WTC11 (cell line): ENCODE measurements at places on chromosomes 1 and 21.

GRCh38 chr1:215844266-215844665 is 277.2 kb downstream of the KCTD3 start:
- no peak overlapping the region for H3K4me3 ChIP-seq
- H3K36me3 ChIP-seq, result no peaks in the 10 kb centered on the region

GRCh38 chr21:14533499-14534428 is 12.4 kb downstream of the SAMSN1 start:
- H3K4me1 ChIP-seq, result no peaks in the 10 kb centered on the region
- no peak overlapping the region for H3K4me3 ChIP-seq
- DNase-seq, result no peak
- peaks cover 8% of the 10 kb centered on the region for H3K36me3 ChIP-seq
- H3K27me3 ChIP-seq, result no peaks in the 10 kb centered on the region

- peaks cover 20% of the 10 kb centered on the region for H3K4me1 ChIP-seq
- no peaks in the 10 kb centered on the region; the same call in 1 of the 2 replicates for H3K27me3 ChIP-seq
- H3K36me3 ChIP-seq, result peaks cover 8% of the 10 kb centered on the region
- no peak overlapping the region for H3K27ac ChIP-seq
- no peak overlapping the region for H3K4me3 ChIP-seq
These were observed 11.8 kb downstream of the LY9 start for GRCh38 chr1:160807738-160808137.

- no peak overlapping the region for H3K27ac ChIP-seq
- DNase-seq, result no peak
- H3K36me3 ChIP-seq, result no peaks in the 10 kb centered on the region
- no peaks in the 10 kb centered on the region for H3K27me3 ChIP-seq
- peaks cover 16% of the 10 kb centered on the region for H3K4me1 ChIP-seq
These were observed 212.5 kb downstream of the FGGY start for GRCh38 chr1:59509341-59509875.

- no peak overlapping the region for H3K27ac ChIP-seq
- no peak overlapping the region for H3K4me3 ChIP-seq
- no peaks in the 10 kb centered on the region for H3K27me3 ChIP-seq
- no peaks in the 10 kb centered on the region for H3K4me1 ChIP-seq
These were observed 827.1 kb upstream of the B3GALT2 start for GRCh38 chr1:194013561-194013960.

- no peaks in the 10 kb centered on the region for H3K4me1 ChIP-seq
- no peaks in the 10 kb centered on the region for H3K36me3 ChIP-seq
- H3K4me3 ChIP-seq, result no peak overlapping the region
These were observed 442.6 kb upstream of the ADGRL2 start for GRCh38 chr1:81358151-81358550.

DNA sequence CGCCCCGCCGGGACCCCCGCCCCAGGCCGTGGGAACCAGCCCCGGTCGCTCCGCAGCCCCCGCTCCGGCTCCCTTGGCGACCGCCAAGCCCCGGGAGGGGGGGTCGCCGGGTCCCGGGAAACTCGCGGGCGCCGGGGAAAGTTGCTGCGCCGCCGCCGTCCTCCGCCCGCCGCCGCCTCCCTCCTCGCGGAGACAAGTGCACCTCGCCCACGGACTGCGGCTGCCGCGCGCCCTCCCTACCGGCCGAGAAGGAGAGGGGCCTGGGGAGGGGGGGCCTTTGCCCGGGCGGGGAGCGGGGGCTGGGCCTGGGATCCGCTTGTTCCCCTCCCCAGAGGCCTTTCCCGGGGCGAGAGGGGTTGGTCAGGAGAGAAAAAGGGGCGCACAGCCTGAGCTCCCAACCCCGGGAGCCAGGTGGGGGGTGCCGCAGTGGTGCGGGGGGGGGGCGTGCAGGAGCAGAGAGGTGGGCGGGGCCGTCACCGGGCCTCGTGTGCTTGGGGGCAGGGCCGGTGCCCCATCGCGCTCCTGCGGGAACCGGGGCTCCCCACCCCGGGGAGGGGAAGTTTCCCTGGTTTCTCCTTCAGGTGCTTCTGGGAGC is 592 bp downstream of the AGRN start:
- H3K27me3 ChIP-seq, result peaks cover 14% of the 10 kb centered on the region
- H3K4me1 ChIP-seq, result peaks cover 31% of the 10 kb centered on the region
- H3K4me3 ChIP-seq, result peak overlapping the region; percentile 62

GRCh38 chr1:86795316-86795715 is 90.9 kb downstream of the SH3GLB1 start:
- H3K4me3 ChIP-seq, result no peak overlapping the region
- H3K4me1 ChIP-seq, result no peaks in the 10 kb centered on the region
- H3K27ac ChIP-seq, result no peak overlapping the region
- no peaks in the 10 kb centered on the region for H3K27me3 ChIP-seq
- DNase-seq, result no peak
- H3K36me3 ChIP-seq, result no peaks in the 10 kb centered on the region

- DNase-seq, result no peak
- no peaks in the 10 kb centered on the region for H3K36me3 ChIP-seq
- peaks cover 7% of the 10 kb centered on the region for H3K4me1 ChIP-seq
- no peak overlapping the region for H3K4me3 ChIP-seq
- H3K27me3 ChIP-seq, result no peaks in the 10 kb centered on the region
These were observed 19.0 kb upstream of the DNASE2B start for GRCh38 chr1:84379138-84379916.

DNA sequence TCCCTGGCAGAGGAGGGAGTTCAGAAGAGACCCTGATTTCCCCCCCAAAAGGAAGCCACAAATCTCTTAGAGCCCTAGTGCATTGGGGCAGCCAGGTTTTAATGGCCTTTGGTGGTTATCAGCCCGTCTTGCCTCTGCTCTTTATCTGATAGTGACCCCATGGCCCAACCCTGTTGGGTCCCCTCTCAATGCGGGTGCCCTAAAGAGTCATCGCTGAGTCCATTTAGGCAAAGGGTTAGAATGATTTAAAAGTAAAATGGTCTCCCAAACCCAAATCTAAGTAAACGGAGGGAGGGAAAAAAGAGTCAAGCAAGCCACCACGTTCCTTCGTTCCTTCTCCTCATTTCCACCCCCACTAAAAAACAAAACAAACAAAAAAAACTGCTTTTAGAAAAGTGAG is 164.0 kb downstream of the RUNX1 start:
- H3K4me1 ChIP-seq, result peaks cover 25% of the 10 kb centered on the region
- H3K27ac ChIP-seq, result no peak overlapping the region
- no peaks in the 10 kb centered on the region for H3K36me3 ChIP-seq
- no peak for DNase-seq
- peak overlapping the region; percentile 87 for H3K4me3 ChIP-seq

GRCh38 chr1:157948312-157949073 is 45.0 kb upstream of the KIRREL1 start:
- H3K27me3 ChIP-seq, result peaks cover 2% of the 10 kb centered on the region
- no peak overlapping the region for H3K4me3 ChIP-seq
- no peak overlapping the region for H3K27ac ChIP-seq
- H3K36me3 ChIP-seq, result no peaks in the 10 kb centered on the region
- peaks cover 2% of the 10 kb centered on the region; the same call in 1 of the 2 replicates for H3K4me1 ChIP-seq

GRCh38 chr1:178120088-178120487 is 26.2 kb downstream of the RASAL2 start:
- no peak overlapping the region for H3K27ac ChIP-seq
- H3K4me1 ChIP-seq, result peaks cover 24% of the 10 kb centered on the region
- H3K36me3 ChIP-seq, result peaks cover 29% of the 10 kb centered on the region
- H3K27me3 ChIP-seq, result no peaks in the 10 kb centered on the region
- no peak for DNase-seq

DNA sequence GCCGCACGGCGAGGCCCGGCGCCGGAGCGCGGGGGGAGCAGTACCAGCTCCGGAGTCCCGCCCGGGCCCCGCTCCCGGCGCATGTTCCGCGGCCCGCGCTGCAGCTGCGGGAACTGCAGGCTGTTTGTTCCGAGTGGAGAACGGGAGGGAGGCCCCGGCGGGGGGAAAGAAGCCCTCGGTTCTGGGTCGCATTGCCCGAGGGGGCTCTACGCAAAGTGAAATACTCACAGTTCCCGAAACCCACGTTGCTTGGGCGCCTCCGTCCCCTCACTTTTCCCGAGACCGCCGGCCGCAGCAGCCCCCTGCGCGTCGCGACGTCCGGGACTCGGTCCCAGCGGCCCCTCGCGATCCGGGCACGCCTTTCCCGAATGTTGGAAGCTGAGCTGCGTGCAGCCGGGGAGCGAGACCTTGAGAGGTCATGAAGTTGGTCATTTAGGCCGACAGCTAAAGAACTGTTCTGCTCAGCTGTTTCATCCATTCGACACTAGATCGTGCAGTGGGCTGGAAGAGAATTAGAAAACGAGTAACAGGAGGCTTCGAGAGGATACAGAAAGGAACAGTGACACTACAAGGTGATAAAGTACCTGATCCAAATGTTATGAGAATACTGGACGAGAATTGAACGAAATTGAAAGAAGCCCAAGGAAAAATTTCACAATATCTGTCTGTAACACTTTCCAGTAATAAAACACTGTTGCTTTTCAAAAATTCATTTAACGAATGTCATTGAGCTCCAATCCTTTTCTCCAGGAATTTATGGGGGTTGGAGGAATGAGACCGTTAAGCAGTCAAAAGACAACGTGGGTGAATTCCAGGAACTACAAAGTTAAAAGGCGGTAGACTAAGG is 657 bp upstream of the LIN9 start:
- DNase-seq, result peak; percentile 66
- H3K27me3 ChIP-seq, result peaks cover 22% of the 10 kb centered on the region
- no peaks in the 10 kb centered on the region for H3K36me3 ChIP-seq
- peak overlapping the region; percentile 30; the same call in 1 of the 2 replicates for H3K27ac ChIP-seq
- peaks cover 31% of the 10 kb centered on the region for H3K4me1 ChIP-seq
- peak overlapping the region; percentile 76 for H3K4me3 ChIP-seq

- no peaks in the 10 kb centered on the region for H3K27me3 ChIP-seq
- no peak for DNase-seq
- H3K4me3 ChIP-seq, result no peak overlapping the region
- peaks cover 14% of the 10 kb centered on the region for H3K36me3 ChIP-seq
These were observed 148.1 kb downstream of the FGGY start for GRCh38 chr1:59445040-59445439.

DNA sequence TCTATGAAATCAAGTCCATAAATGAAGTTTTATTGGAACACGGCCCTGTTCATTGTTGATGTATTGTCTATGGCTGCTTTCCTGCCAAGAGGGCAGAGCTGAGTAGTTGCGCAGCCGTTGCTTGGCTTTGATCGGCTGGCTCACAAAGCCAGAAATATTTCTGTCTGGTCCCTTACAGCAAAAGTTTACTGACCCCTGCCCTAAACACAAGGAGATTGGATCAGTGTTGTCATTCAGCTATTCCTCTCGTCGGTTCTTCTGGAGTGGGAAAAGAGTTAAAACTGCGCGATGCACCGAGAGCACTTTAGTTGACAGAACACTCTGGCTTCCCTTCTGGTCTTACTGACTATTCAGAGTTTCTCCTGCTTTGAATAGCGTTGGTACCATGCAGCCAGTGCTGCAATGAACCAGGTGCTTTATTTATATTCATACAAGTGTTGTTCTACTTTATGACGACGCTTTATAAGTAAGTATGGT is 868 bp downstream of the ZBTB40 start:
- no peaks in the 10 kb centered on the region for H3K36me3 ChIP-seq
- H3K4me3 ChIP-seq, result peak overlapping the region; percentile 79
- H3K4me1 ChIP-seq, result peaks cover 36% of the 10 kb centered on the region
- no peaks in the 10 kb centered on the region for H3K27me3 ChIP-seq
- peak overlapping the region; percentile 11 for H3K27ac ChIP-seq

DNA sequence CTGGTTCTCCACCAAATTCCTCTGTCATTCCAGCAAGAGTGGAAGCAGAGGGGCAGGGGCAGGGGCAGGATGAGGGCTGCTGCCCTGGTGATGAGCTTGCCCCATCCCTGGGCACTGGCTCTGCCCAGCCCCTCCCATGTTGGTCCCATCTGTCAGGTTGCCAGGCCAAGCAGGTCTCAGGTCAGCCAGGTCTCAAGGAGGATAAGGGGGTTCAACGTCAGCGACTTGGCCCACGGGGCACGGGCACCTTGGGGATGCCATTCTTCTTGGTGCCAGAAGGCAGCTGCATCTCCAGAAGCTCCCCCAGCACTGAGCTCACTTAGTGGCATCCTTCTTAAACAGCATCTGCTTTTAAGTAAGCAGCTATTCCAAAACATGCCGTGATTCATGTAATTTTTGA is 133.1 kb downstream of the AJAP1 start:
- peaks cover 74% of the 10 kb centered on the region for H3K36me3 ChIP-seq
- H3K27me3 ChIP-seq, result peaks cover 7% of the 10 kb centered on the region; the same call in 1 of the 2 replicates
- no peaks in the 10 kb centered on the region for H3K4me1 ChIP-seq
- H3K4me3 ChIP-seq, result no peak overlapping the region

GRCh38 chr1:226764533-226764932 is 25.5 kb upstream of the ITPKB start:
- peaks cover 43% of the 10 kb centered on the region for H3K4me1 ChIP-seq
- no peaks in the 10 kb centered on the region for H3K27me3 ChIP-seq
- peak overlapping the region; percentile 11 for H3K27ac ChIP-seq
- H3K36me3 ChIP-seq, result no peaks in the 10 kb centered on the region

DNA sequence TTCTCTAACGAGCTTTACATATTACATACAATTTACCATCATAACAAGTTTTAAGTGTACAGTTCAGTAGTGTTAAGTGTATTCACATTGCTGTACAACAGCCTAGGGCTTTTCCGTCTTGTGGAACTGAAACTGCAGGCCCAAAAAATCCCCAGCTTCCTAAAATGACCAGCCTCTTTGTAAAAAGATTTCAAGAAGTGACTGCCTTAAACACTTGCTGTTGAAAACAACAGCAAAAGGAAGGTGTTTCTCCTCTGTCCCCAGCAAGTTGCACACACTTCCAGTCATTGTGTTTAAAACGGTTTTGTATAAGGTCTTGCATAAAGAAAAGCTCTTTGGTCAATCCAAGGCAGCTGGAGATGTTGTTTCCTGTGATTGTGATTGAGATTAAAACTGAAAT is 16.0 kb upstream of the GBP1 start:
- H3K27ac ChIP-seq, result no peak overlapping the region
- H3K36me3 ChIP-seq, result peaks cover 30% of the 10 kb centered on the region
- peaks cover 2% of the 10 kb centered on the region for H3K4me1 ChIP-seq
- peaks cover 6% of the 10 kb centered on the region for H3K27me3 ChIP-seq
- H3K4me3 ChIP-seq, result no peak overlapping the region
- DNase-seq, result no peak

- peaks cover 25% of the 10 kb centered on the region for H3K4me1 ChIP-seq
- no peak for DNase-seq
- no peak overlapping the region for H3K4me3 ChIP-seq
- no peaks in the 10 kb centered on the region for H3K36me3 ChIP-seq
- H3K27me3 ChIP-seq, result no peaks in the 10 kb centered on the region; the same call in 1 of the 2 replicates
These were observed 17.9 kb upstream of the CASZ1 start for GRCh38 chr1:10814312-10814711.

- H3K4me1 ChIP-seq, result no peaks in the 10 kb centered on the region; the same call in 1 of the 2 replicates
- no peaks in the 10 kb centered on the region for H3K27me3 ChIP-seq
- H3K4me3 ChIP-seq, result no peak overlapping the region
- no peaks in the 10 kb centered on the region for H3K36me3 ChIP-seq
- no peak for DNase-seq
These were observed 30.6 kb downstream of the FAF1 start for GRCh38 chr1:50929376-50929958.

GRCh38 chr1:231872461-231872910 is 245.9 kb downstream of the DISC1 start:
- no peak for DNase-seq
- peaks cover 17% of the 10 kb centered on the region for H3K4me1 ChIP-seq
- H3K36me3 ChIP-seq, result peaks cover 3% of the 10 kb centered on the region
- peaks cover 11% of the 10 kb centered on the region for H3K27me3 ChIP-seq
- H3K4me3 ChIP-seq, result no peak overlapping the region

GRCh38 chr1:183891158-183891856 is 86.4 kb downstream of the RGL1 start:
- H3K27ac ChIP-seq, result no peak overlapping the region
- no peaks in the 10 kb centered on the region for H3K36me3 ChIP-seq
- H3K4me1 ChIP-seq, result peaks cover 17% of the 10 kb centered on the region
- no peak for DNase-seq
- no peaks in the 10 kb centered on the region for H3K27me3 ChIP-seq

GRCh38 chr1:115466433-115466832 is 128.4 kb upstream of the NGF start:
- H3K4me3 ChIP-seq, result no peak overlapping the region
- peaks cover 3% of the 10 kb centered on the region; the same call in 1 of the 2 replicates for H3K4me1 ChIP-seq
- H3K27me3 ChIP-seq, result no peaks in the 10 kb centered on the region
- no peak overlapping the region for H3K27ac ChIP-seq
- H3K36me3 ChIP-seq, result no peaks in the 10 kb centered on the region
- peak; percentile 24 for DNase-seq
